ENCODE measurements at places on chromosomes 2 and 18.

DNA sequence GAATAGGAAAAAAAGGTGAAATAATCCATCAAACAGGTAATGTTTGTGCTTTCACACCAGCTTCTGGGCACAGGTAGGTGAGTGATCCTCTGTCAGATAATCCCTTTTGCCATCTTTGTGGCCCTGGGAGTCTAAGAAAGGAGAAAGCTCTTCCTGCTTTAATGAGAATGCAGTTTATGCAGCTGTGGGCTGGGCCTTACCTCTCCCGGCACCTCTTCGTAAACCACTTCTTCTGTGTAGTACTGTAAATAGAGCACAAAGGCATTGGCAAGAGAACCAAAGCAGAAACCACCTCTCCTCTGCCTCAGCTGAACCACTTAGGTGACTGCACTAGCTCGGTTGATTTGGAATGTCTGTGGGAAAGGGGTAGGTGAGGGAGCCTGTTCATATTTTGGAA, 4.9 kb downstream of the NEB start:
- no peak for DNase-seq

- DNase-seq = no peak
Observed at GRCh38 chr18:43141208-43141607, 25.7 kb upstream of the RIT2 start.

DNA sequence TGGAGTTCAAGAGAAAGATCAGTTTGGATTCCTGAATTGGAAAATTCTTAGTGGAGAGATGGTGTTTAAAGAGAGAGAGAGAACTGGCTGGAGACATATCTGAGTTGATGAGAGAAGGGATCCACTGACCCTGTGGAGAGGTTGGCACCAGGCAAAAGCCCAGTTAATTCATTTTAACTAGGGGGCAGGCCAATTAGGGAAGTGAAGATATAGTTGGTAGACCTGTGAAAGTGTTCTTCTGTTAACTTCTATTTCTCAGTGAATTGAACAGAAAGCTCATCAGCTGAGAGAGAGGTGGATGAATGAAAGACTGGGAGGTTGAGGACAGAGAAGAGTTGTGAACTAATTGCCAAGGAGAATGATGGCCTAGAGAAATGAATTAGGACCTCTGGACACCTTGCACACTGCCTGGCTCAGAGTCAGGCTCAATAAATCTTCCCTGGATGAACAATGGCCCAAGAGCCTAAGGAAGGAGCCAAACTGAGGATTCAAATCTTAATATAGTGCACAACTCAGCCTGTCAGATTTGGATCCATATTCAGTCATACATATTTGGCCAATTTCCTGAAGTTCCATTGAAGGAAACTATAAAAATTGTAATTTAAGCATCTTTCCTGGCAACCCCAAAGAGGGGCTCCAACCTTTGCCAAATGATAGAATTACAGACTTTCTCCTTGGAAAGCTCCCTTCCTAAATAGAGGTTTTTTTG, 82.2 kb upstream of the RMDN2 start:
- no peak for DNase-seq

GRCh38 chr2:81481242-81481993, 1176.9 kb upstream of the LRRTM1 start:
- no peak for DNase-seq

- DNase-seq = no peak
Observed at GRCh38 chr2:8322634-8323033, 359.2 kb upstream of the ID2 start.

GRCh38 chr18:66872277-66872676, 268.4 kb upstream of the CDH19 start:
- DNase-seq = no peak

Measured in activated CD4-positive, alpha-beta T cell treated with anti-CD3 and anti-CD28 coated beads, Interleukin-2, amount 50 U/mL, for 48 hours (primary cell).